ENCODE measurements at places on chromosomes 16 and 17.

- DNase-seq, result no peak
Measured at GRCh38 chr17:68310152-68310551, 18.9 kb downstream of the ARSG start.

DNA sequence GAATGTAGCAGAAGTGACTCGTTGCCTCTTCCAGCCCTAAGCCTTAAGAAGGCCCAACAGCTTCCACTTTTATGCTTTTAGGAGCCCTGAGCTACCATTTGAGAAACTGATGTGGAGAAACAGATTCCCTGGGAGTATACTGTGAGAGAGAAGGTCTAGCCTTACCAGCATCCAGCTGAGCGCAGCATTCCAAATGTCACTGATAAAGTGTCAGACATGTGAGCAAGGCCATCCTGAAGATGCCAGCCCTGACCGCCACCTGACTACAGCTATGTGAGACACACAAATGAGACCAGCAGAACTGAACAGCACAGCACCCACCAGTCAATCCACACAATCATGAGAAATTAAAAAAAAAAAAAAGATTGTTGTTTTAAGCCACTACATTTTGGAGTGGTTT is 18.6 kb upstream of the MED13 start:
- no peak for DNase-seq

GRCh38 chr16:71930013-71930563 is 34.8 kb downstream of the IST1 start:
- no peak for DNase-seq

DNA sequence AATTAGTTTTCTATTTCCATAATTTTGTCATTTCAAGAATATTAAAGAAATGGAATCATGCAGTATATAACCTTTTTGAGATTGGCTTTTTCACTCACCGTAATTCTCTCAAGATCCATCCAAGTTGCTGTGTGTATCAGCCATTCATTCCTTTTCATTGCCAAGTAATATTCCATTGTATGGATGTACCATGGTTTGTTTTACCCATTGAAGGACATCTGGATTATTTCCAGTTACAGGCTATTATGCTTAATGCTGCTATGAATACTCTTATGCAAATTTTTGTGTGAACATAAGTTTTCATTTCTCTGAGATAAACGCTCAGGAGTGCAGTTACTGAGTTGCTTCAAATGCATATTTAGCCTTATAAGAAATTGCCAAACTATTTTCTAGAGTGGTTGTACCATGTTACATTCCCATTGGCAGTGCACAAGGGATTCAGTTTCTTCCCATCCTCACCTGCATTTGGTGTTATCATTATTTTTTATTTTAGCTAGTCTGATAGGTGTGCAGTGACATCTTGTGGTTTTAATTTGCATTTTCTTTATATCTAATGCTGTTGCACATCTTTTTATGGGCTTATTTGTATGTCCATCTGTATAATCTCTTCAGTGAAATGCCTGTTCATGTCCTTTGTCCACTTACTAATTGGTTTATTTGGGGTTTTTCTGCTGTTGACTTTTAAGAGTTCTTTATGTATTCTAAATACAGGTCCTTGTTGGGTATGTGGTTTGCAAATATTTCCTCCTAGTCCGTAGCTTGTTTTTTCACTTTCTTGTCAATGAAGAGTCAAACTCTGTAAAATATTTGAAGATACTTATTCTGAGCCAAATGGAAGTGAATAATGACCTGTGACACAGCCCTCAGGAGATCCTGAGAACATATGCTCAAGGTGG is 32.7 kb downstream of the BMERB1 start:
- DNase-seq, result no peak

- DNase-seq, result no peak
Measured at GRCh38 chr17:14768923-14769322, 468.0 kb downstream of the HS3ST3B1 start.

GRCh38 chr16:57901480-57902069 is 69.4 kb downstream of the CNGB1 start:
- no peak for DNase-seq

GRCh38 chr17:21303441-21304065 is 19.0 kb downstream of the MAP2K3 start:
- no peak for DNase-seq

DNA sequence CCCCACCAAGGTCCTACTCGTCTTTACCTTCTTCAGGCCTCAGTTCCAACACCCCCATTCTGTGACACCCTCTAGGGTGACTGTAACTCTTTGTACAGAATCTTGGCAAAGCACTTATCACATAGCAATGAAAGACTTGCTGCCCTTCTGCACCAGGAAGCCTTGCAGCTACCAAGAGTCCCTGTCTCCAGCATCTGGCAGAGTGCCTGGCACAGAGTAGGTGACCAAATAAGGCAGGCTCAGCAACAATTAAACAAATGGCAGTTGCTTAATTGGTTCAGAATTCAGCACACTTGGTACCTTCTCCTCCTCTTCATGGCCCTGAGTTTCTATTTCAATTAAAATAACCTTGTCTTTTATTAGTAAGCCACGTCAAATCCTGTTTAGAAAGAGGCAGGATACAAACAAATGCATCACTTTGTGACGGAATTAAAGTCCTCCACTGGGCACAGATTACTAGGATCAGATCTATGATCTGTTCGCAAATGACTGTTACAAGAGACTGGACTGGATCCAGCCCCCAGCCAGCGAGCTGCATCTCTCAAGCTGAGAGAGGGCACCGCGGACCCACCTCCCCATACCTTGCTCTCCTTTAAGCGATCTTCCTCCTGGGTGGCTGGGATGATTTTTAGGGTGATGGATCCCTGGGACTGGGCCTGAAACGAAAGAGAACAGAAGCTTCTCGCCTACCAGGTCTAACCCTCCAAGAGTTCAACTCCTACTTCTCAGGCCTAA is 9.4 kb downstream of the MPP3 start:
- no peak for DNase-seq

DNA sequence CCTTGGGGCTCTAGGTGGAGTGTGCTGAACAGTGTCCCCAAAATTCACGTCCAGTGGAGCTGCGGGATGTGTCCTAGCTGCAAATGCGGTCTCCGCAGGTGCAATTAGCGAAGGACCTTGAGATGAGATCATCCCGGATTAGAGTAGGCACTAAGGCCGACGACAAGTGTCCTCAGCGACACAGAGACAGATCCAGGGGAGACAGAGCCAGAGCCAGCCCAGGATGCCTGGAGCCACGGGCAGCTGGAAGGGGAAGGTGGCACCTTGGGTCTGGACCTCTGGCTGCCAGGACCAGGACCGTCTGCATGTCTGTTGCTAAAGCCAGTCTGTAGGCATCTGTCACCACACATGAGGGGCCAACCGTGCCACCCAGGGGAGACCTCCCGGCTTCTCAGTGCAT is 24.5 kb downstream of the SLC7A5 start:
- no peak for DNase-seq

GRCh38 chr16:560701-561412 is 663 bp downstream of the PRR35 start:
- DNase-seq, result no peak

DNA sequence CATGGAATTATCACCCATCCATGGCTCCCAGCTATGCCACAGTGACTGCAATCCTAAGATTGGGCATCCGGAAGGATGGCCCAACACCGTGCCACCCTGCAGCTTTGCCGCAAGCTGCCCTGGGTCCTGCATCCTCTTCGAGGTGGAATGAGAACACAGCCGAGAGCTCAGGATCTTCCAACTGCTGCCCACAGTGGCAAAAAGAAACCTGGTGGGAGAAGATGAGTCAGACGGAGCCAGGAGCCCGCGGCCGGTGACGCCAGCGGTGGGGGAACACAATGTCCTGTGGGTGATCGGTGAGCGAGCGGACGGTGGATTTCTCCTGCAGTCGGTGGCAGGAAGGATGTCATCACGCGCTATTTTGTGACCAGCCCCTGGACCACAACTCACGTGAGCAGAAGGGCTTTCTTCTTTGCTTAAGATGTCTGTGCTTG is 20.1 kb downstream of the CD7 start:
- DNase-seq, result peak; percentile 50

DNA sequence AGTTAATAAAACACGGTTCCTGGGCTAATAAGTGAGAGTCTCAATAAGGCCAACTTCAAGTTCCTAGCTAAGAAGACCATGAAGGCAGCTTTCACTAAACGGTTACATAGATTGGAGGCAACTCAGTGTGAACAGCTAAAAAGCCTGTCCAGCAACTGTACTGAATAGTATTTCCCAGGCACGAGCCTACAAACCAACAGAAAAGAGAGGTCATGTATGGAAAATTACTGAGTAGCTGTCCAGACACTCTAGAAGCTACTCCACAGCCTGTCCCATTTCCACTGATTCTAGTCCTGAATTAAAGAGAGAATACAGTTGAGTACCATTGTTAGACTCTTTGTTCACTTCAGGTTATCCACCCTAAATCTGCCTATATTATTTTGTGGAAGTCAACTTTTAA is 36.5 kb upstream of the C17orf78 start:
- DNase-seq, result no peak

DNA sequence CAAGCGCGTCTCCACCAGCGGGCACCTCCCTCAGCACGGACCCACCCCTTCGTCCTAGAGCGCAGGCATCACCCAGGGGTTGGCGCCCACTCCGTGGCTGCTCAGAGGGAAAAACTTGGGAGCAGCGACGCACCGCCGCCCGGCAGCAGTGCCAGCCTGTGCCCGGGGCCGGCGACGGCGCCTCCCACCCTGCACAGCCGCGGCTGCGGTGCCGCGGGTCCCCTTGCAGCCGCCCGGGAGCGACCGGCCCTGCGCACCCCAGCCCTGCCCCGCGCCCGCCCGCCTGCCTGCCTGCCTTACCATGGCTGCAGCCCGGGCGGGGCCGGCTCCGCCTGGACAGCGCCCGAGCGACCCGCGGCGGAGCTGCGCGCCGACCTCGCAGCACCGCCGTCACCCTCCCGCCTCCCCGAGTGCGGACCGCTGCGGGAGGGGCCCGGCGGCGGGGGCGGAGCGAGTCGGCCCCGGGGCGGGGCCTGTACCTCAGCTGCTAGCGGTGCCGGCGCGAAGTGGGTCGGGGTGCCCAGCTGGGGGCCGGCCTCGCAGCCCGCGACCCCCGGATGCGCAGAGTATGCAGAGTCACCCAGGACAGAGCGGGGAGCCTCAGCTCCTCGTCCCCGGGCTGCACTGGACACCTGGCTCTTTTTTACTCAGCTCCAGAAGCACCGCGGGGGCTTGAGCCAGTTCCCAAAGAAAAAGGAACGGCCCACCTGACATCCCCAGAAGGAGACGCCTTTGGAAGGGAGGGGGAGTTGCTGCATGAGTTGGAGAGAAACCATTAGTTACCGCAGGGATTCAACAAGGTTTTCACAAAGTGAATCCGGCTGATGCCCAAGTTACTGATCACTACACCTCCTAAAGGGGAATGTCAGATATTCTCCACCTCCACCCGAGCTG is 17.5 kb upstream of the MTMR4 start:
- DNase-seq, result peak; percentile 22

- no peak for DNase-seq
Measured at GRCh38 chr16:84841787-84842300, 22.1 kb downstream of the CRISPLD2 start.

GRCh38 chr16:58272855-58273254 is 22.0 kb downstream of the PRSS54 start:
- no peak for DNase-seq

- DNase-seq, result no peak
Measured at GRCh38 chr17:42141382-42141781, 13.4 kb downstream of the RAB5C start.

- DNase-seq, result no peak
Measured at GRCh38 chr16:89332243-89332901, 114.9 kb downstream of the ZNF778 start.

DNA sequence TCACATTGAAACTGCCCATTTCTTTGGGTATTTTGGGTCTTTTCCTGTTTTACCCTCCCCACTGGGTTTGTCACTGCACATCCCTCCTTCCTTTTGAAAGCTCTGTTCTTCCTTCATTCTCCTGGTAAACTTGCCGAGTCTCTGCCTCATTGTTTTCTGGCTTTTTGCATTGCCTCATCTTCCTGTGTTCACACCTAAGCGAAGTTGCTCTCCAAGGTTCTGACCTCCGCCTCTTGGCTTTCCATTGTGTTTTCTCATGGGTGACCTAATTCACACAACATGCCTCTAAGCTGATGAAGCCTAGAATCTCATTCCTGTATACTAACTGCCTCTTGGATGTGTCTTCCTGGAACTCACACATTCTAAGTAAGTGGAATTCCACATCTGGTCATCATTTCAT is 1096.1 kb upstream of the EEF2KMT start:
- no peak for DNase-seq

- DNase-seq, result no peak
Measured at GRCh38 chr17:8976638-8977037, 11.1 kb upstream of the PIK3R5 start.

DNA sequence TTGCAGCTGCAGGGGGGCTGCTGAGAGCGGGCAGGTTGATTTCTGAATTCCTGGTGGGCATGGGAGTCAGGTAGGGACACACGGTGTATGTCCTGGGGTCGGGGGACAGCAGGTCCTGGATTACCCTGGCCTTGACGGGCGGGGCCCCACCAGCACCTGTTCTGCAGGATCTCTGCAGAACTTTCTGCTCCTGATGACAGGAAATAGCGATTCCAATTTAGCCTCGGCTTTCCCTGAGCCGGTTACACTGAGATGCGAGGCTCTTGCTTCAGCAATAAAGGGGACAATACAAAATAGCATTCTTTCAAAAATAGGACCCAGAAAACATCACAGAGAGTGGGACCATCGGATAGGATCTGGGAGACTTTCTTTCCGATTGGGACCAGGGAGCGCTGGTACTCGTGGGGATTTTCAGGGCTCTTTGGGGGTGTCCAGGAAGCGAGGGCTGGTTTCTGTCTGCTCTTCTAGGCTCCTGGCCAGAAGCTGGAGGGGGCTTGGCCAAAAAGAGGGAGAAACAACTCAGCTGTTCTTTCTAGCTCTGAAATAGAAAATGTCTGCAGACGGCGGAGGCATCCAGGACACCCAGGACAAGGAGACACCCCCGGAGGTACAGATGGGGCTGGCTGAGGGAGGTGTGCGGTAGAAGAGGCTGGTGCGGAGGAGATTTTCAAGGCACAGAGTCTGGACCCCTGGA is 642 bp downstream of the ZNF205 start:
- DNase-seq, result no peak

DNA sequence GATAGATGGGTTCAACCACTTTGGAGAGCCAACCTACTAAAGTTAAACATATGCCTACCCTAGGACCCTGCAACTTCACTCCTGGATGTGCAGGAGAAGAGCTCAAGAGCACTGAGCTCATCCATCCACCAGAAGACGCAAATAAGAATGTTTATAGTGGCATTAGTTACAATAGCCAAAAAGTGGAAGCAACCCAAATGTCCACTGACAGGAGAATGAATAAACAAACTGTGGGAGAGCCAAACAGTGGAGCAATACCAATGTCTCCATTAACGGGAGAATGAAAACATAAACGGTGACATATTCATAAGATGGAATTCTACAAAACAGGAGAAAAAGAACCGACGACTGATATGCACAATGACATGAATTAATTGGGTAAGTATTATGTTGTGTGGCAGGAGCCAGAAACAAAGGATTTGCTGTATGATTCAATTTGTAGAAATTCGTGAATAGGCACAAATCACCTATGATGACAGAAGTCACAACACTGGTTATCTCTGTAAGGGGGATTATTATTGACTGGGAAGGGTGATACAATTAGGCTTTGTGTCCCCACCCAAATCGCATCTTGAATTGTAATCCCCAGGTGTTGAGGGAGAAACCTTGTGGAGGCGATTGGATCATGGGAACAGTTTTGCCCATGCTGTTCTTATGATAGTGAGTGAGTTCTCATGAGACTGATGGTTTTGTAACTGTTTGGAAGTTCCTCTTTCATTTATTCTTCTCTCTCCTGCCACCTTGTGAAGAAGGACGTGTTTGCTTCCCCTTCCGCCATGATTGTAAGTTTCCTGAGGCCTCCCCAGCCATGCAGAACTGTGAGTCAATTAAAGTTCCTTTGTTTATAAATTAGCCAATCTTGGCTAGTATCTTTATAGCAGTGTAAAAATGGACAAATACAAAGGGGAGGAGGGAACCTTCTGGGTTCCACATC is 57.9 kb upstream of the PLCG2 start:
- no peak for DNase-seq

Data from NCI-H1092 treated with DMSO at 0.1 percent for 48 hours (cell line).